T-helper 1 cell (primary cell): ENCODE measurements at places on chromosomes 6 and 20.
A peak's percentile ranks its signal among the peaks of the same experiment; 100 is the strongest.

DNA sequence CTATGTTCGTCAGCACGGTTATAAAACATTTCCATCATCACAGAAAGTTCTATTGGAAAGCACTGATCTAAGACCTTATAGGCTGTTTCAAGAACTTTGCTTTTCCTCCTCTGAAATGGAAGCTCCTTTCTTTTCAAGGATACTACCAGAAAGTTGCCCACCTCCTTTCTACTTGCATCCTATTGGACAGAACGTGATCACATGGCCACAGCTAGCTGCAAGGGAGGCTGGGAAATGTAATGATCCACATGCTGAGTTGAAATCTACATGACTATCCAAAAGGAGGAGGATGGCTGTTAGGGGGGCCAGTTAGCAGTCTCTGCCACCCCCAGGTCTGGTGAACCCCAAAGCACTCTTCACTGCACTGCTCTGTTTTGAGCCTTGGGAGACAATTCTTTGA lies 3.3 kb downstream of the SFTA2 start:
- DNase-seq, result no peak

- DNase-seq, result no peak
These were observed 1643.9 kb downstream of the HACE1 start for GRCh38 chr6:103215847-103216246.

GRCh38 chr6:145003145-145003544 lies 718.0 kb downstream of the UTRN start:
- DNase-seq, result no peak

DNA sequence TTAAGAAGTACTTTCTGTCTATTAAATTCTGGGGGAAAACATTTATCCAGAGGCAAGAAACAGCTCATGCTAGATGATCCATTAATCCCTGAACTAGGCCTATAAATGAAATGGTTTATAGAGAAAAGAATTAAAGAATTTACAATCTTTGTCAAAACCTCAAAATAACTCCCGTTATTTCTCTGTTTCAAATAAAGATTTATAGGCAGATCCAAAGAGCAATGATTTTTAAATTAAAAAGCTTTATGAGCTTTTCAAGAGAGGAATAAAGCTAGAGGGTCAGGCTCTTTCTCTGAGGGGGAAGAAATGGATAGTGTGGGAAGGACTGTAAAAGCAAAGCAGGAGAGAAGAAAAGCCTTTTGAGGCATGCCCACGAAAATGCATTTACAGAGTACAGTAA lies 82.5 kb upstream of the OGFRL1 start:
- no peak for DNase-seq

DNA sequence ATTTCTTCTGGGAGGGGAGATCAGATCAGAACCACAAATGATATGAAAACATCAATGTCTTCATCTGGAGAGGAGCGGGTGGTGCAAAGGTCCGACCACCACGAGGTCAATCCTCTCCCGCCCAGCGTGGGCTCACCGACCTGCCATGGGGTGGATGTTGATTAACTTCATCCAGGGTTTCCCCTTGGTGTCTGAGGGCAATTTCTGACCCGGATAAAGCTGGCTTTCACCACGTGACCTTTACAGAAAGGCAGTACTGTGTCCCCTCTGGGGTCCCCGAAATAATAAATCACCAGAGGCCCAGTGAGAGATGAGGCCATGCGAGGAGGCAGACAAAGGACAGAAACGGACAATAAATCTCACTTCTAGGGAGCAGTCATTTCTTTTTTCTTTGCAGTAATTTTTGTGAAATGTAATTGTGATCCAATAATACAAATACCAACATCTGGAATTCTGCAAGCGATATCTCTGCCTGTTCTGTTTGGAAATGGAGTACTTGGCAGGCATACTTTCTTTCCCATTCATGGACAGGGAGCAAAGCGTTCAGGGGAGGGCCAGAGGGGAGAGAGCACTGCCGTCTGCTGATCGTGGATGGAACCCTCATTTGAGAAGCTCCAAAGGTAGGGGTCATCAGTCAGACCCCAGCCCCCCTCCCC lies 55.1 kb upstream of the APCDD1L start:
- DNase-seq, result no peak

DNA sequence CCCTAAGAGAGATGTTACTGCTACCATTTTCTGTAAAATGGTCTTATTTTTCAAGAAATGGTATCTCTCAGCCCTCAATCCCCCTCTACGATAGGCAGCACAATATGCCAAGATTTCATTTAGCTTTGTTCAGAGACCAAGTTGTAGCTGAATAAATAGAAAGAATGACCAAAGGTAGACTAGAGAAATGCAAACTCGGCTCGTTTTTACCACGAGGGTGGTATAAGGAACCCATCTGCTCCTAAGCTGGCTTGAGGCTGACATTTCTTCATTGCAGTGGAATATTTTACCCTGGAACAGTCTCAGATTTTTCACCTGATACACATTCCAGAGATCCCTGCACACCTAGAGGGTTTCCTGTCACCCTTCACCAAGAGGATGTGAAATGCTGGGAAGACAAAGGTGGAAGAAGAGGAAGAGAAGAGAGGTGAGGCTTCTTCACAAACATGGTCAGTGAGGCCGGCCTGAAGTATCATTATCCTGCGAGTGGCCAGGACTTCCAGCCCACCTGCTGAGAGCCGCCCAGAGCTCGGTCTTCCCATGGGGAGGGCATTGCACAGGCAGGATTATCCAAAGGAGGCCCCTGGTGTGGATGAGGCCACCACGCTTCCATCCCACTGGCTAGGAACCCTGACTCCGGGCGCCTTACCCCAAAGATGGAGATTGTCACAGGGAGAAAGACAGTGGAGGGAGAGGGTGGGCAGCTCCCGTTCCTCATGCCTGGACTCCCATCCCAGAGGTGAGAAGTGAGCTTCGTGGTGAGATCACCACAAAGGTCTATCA lies 57.1 kb upstream of the AFDN start:
- no peak for DNase-seq

DNA sequence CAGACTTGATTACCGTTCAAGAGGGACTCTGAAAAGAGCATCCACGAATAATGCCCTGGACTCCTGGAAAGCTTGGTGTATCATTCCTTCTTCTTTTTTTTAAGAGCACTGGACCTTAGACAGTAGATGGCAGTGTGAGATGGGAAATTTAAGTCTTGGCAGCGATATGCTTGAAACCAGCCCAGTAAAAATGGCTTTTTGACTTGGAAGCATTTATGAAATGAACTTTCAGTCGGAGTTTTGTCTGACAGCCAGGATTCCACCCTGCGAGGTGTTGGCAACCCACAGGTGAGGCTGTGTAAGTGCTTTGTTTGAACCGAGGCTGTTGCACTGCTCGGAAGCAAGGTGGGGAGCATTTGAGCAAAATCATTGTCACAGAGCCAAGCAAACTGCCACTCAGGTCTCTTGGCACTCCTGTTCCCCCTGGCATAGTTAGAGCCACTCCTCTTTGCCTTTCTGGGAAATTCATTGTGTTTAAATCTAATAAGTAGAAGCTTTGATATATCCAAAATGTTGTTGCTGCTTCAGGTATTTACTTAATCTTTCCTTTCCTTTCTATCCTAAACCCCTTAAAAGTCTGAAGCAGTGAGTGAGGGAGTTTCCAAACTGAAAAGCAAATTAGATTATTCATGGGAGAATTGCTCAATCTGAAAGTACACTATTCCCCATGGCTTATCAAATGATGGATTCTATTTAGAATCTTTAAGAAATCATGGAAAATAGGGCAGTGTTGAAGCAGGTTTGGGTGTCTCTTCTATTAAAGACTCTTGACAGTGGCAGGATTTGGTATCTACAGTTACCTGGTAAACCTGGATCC lies 272.8 kb upstream of the SLC35B3 start:
- no peak for DNase-seq

DNA sequence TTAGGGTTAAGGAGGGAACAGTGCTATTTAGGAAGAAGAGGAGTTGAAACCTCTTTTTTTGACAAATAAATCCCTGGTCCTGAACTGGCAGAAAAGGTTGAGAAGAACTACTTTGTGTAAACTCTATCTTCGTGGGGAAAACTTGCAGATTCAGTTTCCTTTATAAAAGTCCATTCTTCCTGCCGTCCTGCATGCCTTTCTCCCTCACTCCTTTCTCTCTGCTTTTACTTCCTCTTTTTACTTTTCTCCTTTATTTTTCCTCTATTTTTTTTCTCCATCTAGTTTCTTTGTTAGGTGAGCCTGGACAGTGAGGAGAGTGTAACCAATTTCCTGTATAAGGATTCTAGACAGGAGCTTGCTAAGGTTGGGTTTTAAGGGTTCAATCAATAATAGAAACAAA lies 52.7 kb downstream of the TPBG start:
- no peak for DNase-seq

DNA sequence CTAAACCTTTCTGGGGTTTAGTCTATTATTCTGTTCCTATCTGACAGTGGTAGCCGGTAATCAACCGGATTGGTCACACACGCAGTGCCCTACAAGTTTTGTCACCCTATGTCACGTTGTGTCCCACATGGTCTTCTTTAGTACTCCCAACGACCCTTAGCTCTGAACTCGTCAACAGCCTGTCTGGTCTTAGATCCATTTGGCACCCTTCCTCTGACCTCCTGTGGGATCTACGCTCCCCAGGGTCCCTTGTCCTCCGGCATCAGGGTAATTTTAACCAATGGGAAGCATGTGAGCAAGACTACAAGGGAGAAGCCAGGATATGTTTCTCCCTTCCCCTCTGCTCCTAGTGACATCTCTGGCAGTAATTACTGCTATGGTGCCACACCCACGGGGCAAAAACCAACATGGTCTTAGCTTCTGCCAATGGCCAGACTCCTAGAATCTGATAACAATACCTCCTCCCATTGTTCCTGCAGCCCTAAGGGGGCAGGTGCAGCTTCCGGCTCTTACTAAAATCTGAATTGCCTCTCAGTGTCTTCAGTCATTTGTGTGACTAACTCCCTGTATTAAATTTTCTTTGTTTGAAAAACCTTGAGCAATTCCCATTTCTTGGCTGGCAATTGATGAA lies 56.6 kb downstream of the MAFB start:
- DNase-seq, result no peak

- no peak for DNase-seq
These were observed 17.3 kb downstream of the TUBB2B start for GRCh38 chr6:3210024-3210610.

GRCh38 chr6:84017709-84018452 lies 15.7 kb upstream of the MRAP2 start:
- peak; percentile 10 for DNase-seq

GRCh38 chr20:36544134-36545018 lies 3.1 kb downstream of the MYL9 start:
- DNase-seq, result no peak

GRCh38 chr6:29709188-29709587 lies 14.0 kb upstream of the HLA-F start:
- no peak for DNase-seq

DNA sequence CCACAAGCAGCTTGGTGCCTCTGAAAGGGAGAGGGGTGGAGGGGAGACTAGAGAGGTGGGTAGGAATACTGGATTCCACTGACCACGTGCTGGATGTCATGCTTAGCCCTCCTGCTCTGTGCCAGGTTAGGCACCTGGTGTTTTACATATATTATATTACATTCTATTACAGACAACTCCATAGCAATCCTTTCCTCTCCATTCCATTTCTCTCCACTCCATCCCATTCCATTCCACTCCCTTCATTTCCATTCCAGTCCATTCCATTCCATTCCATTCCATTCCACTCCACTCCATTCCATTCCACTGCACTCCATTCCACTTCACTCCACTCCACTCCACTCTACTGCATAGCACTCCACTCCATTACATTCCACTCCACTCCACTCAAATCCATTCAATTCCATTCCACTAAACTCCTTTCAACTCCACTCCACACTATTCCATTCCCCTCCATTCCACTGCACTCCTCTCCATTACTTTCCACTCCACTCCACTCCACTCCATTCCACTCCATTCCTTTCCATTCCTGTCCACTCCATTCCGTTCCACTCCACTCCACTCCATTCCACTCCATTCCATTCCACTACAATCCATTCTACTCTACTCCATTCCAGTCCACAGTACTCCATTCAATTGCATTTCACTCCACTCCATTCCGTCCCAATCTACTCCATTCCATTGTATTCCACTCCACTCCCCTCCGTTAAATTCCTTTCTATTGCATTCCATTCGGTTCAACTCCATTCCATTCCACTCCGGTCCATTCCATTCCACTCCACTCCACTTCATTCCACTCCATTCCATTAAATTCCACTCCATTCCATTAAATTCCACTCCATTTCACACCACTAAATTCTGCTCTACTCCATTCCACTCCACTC lies 27.2 kb upstream of the DEFB125 start:
- DNase-seq, result no peak

DNA sequence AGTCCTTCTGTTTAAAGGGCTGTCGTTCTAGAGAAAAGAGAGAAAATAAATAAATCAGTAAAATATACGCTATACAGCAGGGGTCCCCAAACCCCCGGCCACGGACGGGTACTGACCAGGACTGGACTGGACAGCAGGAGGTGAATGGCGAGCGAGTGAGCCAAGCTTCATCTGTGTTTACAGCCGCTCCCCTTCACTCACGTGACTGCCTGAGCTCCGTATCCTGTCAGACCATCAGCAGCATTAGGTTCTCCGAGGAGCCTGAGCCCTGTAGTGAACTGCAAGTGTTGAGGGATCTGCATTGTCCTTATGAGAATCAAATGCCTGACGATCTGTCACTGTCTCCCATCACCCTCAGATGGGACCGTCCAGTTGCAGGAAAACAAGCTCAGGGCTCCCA lies 76.5 kb downstream of the ZNF217 start:
- no peak for DNase-seq

- DNase-seq, result no peak
These were observed 398 bp downstream of the ZBTB2 start for GRCh38 chr6:151390851-151391470.

DNA sequence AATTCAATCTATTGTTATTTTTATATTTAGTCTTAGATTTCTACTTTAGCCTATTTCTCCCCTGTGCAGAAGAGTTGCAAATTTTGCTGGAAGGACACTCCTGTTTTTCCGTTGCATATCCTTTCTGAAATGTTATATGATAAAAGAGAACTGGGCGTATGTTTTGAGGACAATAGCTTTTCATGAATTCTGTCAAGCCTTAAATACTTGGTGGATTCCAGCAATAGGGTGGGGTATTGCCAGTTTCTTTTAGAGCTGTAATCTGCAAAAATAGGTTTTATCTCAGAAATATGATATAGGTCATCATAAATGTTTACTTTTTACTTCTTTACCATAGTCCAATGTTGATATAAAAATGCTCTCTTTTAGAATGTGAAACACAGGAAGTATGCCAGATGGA lies 42.0 kb downstream of the VTA1 start:
- no peak for DNase-seq

- no peak for DNase-seq
These were observed 1.3 kb downstream of the CARMIL1 start for GRCh38 chr6:25280344-25281074.

DNA sequence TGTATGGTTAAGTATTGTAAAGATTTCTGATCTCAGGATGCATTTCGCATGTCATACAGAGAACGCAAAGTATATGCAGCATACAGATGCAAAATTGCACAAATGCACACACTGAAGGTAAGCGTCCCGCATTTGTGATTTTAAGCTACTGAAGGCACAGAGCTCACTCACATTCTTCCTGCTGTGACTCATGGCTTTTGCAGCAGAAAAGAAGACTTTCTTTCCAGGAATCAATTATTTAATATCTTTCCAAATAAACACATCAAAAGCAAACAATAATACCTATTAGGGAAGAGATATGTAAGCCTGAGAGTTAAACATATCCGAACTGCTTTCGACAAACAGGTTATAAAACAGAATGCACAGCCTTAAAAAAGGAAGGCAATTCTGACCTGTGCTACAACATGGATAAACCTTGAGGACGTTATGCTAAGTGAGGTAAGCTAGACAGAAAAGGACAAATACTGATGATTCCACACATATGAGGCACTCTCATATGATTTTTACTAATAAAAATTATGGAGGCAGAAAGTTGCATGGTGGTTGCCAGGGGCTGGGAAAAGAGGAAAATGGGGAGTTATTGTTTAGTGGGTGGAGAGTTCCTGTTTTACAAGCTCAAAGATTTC lies 109.0 kb downstream of the TFAP2A start:
- no peak for DNase-seq
